Left ventricle myocardium inferior (tissue), 1 donor: ENCODE measurements at places on chromosomes 4 and X. TPM values are rescaled to one million over a fixed set of nuclear protein-coding genes. Genes with fewer than 3 reads are reported as not detected.

GRCh38 chrX:13014111-13015096 lies 30.0 kb downstream of the FAM9C start:
- DNase-seq = no peak

Gene GALNT7
- total RNA-seq = 6.1 TPM

Gene CT55
- total RNA-seq = not detected

Gene ZNF595
- total RNA-seq = 6.0 TPM
